ENCODE measurements at places on chromosomes 12 and 14.

DNA sequence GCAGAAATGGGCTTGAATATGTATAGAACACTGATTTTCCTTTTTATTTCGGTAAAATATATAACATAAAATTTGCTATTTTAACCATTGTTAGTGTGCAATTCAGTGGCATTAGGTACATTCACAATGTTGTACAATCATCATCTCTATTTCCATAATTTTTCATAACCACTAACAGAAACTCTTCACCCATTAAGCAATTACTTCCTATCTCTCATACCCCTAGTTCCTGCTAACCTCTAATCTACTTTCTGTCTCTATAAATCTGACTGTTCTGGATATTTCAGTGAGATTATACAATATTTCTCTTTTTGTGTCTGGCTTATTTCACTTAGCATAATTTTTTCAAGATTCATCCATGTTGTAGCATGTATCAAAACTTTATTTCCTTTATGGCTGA, 8.9 kb upstream of the RNF212B start:
- DNase-seq = no peak

DNA sequence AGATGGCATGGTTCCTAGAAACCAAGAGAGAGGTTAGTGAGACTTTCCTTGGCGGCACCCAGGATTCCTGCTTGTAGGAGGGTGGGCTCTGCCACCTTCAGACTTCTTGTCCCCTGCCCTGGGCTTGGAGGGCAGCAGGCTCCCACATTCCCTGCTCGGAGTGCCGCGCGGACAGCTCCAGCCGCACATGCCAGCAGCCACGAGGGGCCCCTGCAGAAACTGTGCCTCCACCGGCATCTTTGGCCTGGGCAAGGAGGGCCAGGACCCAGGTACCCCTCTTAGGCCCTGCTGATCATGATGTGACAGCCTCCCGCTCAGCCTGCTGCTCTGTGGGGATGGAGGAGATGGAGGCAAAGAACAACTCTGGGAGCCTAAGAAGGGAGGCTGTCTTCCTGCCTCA, 62.3 kb downstream of the PRIMA1 start:
- no peak for DNase-seq

DNA sequence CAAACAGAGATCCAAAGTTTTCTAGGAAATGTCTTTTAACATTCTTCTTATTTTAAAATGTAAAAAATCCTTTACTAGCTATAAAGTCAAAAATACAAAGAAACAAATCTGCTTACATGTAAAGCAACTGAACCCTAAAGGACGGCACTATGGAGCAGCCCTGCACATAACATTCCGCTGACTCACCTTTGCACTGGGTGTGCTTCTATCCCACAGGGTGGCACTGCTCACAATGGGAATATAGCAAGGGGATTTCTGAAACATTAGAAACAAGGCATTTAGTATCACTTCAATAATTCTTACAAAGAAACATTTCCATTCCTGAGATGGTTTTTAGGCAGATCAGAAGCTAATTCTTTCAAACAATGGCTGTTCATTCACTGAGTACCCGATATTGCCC, 94.3 kb downstream of the C12orf42 start:
- no peak for DNase-seq

DNA sequence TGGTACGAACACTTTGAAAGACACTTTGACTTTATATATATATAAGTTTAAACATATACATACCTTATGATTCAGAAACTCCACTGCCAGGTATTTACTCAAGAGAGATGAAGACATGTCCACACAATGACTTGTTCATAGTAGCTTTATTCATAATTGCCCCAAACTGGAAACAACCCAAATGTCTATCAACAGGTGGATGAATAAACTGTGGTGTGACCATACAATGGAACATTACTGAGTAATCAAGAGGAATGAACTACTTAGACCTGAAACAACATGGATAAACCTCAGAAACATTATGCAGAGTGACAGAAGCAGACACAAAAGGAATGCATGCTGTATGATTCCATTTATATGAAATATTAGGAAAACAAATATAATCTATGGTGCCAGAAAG, 71.1 kb downstream of the PPP1R36 start:
- no peak for DNase-seq

DNA sequence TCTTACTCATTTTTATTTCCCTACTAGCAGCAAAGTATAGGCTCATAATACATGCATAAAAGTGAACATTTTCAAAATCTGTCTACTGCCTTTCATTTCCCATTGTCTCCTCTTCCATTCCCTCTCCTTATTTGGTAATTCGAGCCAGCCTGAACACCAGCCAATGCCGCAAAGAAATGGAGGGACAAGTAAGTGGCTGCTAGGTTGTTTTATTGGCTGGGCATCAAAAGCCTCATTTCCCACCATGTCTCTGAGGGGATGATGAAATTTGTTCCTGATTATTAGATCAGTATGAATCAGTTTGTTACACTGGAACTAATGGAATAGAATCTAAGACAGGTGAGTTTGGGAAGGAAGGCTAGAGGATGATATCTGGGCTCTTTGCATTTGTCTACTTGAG, 143.5 kb downstream of the KCNA5 start:
- DNase-seq = no peak

- no peak for DNase-seq
Measured at GRCh38 chr12:24928131-24928530, 20.8 kb downstream of the BCAT1 start.

- DNase-seq = no peak
Measured at GRCh38 chr12:41123871-41124270, 64.2 kb upstream of the PDZRN4 start.

DNA sequence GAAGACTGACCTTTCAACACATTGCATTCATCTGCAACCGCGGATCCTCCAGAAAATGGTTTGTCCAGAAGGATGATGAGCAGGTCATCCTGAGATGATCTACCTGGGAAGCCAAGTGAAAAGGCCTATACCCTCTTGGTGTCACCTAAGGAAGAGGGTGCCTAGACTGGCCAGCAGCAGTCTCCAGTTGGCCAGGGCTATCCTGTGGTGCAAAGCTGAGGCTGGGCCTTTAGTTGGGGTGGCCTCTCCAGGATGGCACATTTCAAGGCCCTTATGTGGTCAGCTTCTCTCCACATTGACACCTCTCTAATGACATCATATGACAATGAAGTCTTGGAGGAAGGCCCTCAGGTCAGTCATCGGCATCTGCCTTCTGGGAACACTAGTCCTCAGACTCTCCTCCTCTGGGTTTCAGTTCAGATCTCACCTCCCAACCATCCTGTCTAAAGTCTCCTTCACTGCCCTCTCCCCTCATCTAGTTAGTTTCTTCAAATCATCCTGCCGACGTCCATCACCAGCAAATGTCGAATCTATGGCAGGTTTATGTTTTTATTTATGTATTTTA, 3.3 kb upstream of the SLC22A17 start:
- DNase-seq = no peak

DNA sequence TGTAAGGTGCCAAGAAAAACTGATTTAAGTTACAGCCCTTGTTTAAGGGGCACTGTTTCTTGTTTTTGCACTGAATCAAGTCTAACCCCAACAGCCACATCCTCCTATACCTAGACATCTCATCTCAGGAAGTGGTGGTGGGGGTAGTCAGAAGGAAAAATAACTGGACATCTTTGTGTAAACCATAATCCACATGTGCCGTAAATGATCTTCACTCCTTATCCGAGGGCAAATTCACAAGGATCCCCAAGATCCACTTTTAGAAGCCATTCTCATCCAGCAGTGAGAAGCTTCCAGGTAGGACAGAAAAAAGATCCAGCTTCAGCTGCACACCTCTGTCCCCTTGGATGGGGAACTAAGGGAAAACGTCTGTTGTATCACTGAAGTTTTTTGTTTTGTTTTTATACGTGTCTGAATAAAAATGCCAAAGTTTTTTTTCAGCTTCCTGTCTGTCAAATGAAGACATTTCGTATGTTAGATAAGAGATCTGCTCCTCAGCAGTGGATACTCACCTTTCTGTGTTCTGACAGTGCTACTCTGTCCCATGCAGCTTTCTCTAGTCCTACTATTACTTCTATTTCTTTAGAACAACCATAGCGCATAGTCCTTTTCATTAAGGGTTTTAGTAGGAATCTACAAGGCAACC, 1.2 kb upstream of the PA2G4 start:
- DNase-seq = no peak

- no peak for DNase-seq
Measured at GRCh38 chr12:104204690-104205480, 10.7 kb upstream of the TXNRD1 start.

GRCh38 chr12:132384916-132385774, 55.8 kb upstream of the GALNT9 start:
- no peak for DNase-seq

DNA sequence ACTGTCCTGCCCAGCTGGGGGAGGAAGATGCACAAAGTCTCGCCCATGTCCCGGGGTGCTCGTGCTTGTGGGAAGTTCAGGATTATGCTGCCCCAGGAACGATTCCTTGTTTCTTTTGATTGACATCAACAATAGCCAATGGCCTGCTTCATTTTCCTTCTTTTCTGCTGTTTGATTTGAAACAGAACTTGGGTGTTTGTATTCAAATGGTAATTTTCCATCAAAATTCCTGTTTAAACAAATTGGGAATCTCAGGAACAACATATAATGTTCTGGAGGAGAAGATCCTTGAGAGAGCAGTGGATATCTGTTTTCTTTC, 97.4 kb downstream of the ADGRD1 start:
- DNase-seq = no peak

DNA sequence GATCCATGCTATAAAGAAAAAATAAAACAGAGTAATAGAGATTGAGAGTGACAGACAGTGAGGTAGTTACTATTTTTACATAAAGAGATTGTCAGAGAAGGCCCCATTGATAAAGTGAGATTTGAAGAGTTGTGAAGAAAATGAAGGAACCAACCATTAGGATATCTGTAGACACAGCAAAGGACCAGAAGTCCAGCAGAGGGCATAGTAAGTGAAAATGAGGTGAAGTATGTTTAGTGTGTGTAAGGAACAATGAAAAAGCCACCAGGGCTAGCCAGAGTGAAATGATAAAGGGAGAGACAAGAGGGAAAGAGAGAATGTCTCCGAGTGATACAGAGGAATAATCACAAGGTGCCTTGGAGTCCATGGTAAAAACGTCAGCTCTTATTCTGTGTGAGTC, 411.0 kb downstream of the NELL2 start:
- no peak for DNase-seq

GRCh38 chr14:68027276-68027675, 207.7 kb downstream of the RAD51B start:
- DNase-seq = no peak

DNA sequence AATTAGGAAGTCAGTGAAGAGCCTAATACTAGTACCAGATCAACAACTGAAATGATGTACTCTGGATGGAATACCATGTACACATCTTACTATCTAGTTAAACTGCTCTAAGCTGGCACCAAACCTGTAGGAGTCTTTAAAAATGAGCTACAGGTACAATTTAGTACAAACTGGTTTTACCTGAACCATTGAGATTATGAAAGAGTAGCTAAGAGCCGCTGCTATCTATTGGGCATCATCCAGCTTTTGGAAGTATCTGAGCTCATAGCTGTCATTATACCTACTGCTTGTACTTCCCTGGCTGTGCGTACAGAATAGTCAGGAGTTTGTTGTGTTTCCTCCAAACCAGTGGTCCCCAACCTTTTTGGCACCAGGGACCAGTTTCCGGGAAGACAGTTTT, 12.4 kb downstream of the TBC1D30 start:
- no peak for DNase-seq

DNA sequence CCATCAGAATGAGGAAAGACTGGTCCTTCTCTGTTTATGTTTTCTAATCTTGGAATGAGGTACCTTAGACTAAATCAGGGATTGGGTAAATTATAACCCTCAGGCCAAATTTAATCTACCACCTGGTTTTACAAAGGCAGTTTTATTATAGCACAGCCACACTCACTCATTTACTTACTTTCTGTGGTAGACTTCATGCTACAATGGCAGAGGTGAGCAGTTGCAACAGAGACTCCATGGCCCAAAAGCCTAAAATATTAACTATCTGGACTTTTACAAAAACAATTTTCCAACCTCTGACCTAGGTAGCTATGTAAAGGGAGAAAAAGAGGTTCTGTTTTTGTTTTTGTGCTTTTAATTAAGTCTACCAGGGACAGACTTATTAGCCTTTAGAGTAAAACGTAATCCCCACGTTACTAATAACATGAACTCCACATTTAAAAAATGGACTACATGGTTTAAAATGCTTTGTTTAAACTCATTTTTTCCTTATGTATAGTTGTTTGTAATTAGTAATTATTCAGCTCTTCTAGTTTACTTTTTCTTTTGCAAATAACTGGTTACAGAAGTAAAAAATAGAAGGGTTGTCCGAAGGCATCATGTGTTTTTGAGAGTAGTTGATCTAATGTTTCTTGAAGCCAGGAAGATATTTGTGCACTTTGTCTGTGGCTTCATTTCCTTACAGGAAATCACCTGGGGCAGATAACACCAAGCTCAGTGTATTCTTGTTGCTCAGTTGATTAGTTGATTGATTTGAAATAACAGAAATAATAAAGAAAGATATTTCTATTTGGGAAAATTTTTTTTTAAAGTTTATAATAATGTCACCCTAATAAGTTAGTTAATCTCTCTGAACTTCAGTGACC, 57.6 kb upstream of the ATP2B1 start:
- no peak for DNase-seq

DNA sequence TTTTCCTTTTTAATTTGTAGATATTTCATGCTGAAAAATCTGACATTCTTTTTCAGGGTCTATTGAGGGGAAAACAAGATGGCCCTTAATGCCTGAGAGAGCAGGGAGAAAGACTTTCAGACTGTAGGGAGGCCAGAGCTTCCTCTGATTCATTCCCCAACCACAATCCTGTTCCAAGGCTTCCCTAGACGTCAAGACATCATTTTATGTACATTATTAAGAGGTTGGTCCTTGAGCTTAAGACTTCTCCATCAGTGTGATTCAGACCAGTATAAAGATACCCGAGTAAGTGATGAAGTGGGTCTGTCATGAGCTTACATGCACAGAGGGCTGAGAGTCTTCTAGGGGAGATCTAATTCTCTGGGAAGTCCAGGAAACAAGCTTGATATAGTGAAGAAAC, 57.3 kb downstream of the AVPR1A start:
- DNase-seq = no peak

DNA sequence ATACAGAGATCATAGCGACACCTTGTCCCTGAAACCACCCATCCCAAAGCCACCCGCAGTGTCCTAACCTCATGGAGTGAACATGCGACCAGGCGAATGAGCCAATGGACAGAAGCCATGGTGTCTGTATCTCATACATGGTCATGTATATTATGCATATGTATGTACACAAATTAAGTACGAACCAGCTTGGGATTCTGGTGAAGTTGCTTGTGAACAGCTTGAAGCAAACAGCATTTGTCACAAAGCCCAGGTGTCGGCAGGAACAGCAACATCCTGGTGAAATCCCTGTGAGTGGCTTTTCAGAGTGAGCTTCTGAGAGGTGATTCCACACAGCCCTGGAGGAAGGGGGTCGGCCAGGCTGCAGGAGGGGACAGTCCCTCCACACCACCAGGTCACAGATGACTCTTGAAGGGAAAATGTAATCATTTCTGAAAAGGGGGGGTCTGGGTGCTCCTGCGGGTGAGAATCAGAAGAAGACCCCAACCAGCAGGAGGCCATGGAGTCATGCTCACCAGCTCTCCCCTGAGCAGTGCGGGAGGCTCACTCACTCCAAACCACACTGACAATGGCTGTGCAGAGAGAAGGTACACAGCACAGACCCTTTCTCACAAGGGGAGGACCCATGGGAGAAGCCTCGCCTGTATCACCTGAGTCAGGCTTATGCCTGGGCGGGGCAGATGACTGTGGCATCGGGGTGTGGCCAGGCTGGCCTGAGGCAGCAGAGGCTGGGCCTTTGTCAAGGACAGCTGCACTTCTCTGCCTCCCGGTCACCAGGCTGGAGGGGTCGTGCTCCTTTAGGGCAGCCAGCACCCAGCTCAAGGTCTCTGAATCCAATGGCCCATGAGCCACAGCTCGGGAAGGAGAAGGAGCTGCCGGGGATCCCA, 14.3 kb downstream of the CHGA start:
- no peak for DNase-seq

Measured in GM03348 (cell line).